ENCODE measurements at places on chromosomes 12 and 14.

- no peak for DNase-seq
Measured at GRCh38 chr12:32265951-32266350, 133.4 kb upstream of the FGD4 start.

GRCh38 chr12:25317553-25317952 is 66.8 kb upstream of the KRAS start:
- no peak for DNase-seq

GRCh38 chr12:57522887-57523705 is 472 bp downstream of the MBD6 start:
- DNase-seq: no peak

GRCh38 chr12:120358412-120359100 is 10.4 kb downstream of the MSI1 start:
- no peak for DNase-seq

GRCh38 chr12:68587448-68587873 is 23.2 kb upstream of the RAP1B start:
- no peak for DNase-seq

GRCh38 chr12:98819821-98820404 is 174.8 kb downstream of the APAF1 start:
- DNase-seq: no peak

DNA sequence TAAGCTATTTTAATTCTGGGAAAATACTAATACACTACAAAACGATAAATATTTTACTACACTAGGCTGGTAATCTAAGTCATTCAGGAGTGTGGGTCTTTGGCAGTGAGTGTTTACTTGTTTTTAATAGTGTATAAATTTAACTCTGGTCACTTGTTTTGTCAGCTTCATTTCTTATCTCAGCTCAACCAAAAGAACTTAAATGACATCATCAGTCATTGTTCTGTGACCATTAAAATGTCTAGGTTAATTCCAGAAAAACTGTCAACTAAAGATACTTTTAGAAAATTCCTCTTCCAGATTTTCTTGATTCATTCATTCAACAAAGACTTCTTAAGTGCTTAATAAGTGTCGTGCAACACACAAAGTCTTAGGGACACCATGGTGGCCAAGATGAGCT is 102.8 kb downstream of the FOXN3 start:
- DNase-seq: no peak

- peak; percentile 72 for DNase-seq
Measured at GRCh38 chr12:52372216-52373154, 5.2 kb upstream of the KRT85 start.

DNA sequence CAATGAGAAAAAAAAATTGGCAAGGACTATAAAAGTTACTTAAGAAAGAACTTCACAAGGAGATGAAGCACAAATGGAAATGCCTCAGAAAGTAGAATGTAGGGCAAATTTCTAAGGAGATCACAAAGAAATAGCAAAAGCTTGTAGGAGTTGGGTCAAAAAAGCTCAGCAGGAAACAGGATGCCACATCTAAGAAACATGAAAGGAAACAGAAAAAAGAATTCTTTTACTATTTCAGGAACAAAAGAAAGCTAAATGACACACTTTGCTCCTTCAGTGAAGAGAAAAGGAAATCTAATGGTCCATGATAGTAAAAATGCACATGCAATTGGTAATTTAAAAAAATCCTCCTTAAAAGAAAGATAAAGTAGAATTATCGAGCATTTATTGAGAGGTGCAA is 452.1 kb upstream of the GARIN6 start:
- no peak for DNase-seq

- DNase-seq: no peak
Measured at GRCh38 chr12:19449814-19450213, 10.5 kb downstream of the AEBP2 start.

GRCh38 chr14:24861083-24861630 is 188.8 kb downstream of the STXBP6 start:
- no peak for DNase-seq

- no peak for DNase-seq
Measured at GRCh38 chr12:47097276-47097896, 17.6 kb upstream of the AMIGO2 start.

DNA sequence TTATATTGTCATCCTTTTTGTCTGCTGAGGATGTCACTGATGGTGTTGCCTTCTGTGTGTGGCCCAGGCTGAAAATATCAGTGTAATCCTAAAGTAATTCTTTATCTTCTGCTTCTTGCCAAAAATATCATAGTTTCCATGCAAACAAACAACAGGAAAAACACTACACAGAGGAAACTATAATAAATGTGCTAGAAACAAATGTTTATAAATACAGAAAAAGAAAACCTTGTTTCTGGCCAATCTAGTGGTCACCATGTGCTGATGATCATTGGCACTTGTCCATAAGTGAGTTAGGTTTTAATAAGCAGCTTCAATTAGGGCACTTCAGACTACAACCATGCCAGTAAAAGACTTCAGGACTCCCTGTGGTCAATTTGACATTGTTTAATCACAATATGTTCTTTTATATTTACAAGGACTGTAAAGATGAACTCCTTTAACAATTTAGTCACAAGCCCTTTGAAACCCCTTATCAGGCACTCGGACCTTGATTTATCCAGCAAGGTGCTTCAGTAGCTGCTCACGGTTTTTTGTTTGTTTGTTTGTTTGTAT is 124.8 kb downstream of the TMTC3 start:
- no peak for DNase-seq

DNA sequence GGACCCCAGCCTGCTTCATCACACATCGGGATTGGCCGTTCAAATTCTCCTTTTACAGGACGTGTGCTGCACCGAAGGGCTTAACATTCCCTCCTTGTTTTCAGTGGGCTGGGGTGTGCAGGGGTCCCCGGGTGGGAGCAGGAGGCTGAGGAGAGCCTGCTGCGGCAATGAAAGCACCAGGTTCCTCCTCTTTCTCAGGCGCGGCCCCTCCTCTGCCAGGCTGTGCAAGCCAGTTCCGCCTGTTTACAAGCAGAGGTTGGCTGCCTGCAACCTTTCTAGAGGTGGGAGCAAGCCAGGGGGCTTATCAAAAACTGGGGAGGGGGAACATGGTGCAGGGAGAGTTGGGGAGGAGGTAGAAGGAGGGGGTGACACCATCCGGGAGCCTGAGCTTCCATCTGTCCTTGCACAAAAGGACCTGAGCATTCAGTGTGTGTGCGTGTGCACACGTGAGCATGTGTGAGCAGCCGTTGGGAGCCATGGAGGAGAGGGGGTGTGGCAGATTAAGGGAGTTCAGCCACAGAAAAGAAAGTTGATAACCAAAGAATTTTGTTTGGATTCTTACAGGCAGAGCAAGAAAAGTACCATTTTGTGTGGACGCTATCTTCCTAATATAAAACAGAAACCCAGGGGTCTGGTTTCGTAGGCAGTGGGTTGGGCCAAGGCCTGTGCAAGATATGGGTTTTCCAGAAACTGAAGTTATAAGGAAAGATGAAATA is 108.8 kb upstream of the RFLNA start:
- no peak for DNase-seq

DNA sequence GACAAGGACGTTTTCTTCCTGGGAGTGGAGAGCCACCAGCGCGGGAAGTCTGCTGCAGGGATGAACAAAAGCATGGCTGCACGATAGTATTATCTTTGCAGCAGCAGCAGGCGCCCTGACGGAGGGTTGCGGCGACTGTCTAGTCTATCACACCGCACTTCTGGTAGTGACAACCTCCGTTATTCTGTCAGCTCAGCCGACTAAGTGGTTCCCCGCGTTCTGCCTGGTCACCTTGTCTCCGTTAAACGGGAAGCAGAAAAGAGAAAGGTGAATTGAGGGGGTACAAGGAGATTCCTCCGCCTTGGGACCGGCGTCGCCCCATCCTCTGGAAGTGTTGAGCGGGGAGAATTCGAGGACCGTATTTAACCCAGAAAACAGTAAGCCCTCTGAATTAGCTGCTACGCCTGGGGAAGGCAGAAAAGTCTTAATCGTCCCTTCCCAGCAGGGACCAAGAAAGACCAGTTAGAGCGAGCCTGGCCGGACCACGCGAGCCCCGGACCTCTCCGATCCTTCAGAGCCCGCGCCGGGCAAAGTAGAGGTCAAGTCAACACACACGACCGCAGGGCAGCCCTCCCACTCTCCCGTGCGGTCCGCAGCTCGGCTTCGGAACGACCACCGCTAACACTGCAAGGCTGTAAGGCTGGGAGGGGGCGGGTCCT is 536 bp upstream of the DAAM1 start:
- no peak for DNase-seq

DNA sequence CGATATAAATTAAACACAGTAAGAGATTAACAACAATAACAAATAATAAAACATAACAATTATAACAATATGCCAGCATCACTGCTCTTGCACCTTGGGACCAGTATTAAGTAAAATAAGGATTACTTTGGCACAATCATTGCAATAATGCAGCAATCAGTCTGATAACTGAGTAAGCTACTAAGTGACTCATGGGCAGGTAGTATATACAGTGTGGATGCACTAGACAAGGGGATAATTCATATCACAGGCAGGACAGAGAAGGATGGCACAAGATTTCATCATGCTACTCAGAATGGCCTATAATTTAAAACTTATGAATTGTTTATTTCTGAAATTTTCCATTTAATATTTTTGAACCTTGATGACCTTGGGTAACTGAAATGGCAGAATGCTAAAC is 290.7 kb downstream of the ALG10B start:
- DNase-seq: no peak

DNA sequence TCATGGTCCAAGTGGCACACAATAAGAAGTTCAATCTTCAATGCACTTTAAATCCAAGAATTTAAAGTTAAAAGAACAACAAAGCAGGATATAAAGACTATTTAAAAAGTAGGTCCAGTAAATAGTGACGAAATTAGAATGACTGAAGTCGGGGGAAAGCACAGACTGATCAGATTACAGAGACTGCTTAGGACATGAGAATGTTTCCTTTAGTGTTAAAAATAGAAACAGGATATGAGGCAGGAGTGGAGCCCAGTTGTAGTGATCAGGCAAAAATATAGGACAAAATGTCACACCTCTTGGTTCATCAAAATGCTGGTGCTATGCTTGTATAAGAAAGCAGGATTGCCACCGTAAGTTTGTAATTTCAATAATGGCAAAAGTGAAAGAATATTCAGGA is 52.2 kb upstream of the CD163 start:
- DNase-seq: no peak

DNA sequence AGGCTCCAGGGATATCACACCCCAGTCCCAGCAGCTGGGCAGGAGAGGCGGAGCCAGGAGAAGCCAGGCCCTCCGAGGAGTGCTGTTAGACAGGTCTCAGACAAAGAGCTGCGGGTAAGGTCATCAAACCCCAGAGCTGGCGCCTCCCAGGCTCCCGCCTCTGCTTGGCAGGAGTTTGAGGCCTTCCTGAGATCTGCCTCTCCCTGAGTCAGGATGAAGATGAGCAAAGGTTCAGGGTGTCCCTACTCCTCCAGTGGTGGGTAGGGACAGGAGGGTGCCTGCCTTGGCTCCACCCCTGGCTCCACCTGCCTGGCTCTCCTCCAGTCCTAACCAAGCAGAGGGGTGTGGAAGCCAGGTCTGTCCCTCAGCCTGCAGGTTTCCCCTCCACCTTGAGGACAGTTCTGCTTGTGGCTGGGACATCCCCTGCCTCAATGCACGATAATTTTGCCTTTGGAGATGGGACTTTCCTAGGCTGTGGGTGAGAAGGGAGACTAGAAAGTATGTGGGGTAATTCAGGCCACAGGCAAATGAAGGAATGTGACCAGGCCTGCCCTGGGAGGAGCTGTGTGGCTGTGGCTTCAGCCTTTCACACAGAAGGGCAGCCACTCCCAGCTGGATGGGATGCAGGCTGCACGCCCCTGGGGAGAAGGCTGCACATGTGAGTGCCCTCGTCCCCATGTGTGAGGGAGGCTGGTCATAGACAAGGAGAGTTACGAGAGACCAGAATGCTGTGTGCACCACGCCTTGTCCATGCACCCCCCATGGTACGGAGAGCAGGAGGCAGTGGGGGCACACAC is 2.2 kb downstream of the PLEKHG6 start:
- DNase-seq: no peak

DNA sequence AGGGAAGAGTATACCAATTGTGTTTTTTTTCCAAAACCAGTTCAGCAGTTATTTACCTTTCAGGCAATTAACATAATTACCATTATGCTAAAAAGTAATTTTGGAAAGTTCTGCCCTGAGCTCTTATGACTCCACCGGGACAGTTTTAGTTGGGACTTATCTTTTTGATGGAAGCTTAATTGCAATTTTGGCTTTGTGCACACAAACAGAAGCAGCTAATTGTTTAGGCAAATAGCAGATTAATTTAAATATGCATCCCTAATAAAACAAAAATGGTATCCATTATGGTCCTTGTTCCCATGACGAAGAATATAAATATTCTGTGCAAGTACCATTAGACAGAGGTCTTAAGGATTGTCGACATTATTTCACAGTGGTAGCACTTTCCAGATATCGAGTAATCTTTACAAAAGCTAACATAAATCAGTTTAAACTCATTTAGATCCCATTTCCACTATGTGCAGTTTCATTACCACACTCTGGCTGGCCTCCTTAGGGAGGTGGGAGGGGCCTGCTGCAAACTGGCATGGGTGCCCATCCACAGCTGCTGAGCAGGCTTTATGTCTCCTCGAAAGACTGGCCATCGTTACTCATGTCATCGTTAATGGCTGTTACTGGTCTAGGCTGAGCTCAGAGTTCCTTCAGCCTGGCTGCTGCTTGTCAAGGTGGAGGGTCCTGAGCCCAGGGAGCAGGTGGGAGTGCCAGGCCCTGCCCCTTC is 68.2 kb downstream of the FBXW8 start:
- no peak for DNase-seq

- DNase-seq: no peak
Measured at GRCh38 chr14:88604212-88604611, 41.4 kb downstream of the ZC3H14 start.

DNA sequence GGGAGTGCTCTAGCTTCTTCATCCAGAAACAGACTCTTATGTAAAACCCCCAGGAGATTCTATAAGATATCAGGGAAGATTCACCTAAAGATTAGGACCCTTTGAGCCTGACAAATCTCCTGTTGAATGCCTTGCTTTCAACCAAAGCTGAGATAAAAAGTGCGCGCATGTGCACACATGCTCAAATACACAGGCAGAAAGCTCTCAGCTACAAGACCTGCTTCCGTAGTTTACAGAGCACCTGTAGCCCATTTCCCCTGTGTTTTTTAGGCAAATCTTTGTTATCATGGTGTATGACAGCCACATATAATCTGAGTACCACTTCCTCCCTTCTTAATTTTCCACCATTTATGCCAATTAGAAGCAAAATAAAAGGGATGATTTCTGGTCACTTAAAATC is 866.9 kb downstream of the NRXN3 start:
- no peak for DNase-seq
